Pancreas (tissue), 10 donors: ENCODE measurements at places on chromosomes 16 and 17. TPM values are rescaled to one million over a fixed set of nuclear protein-coding genes. Genes with fewer than 3 reads are reported as not detected.
A peak's percentile ranks its signal among the peaks of the same experiment; 100 is the strongest.

RAMP2 gene
- total RNA-seq = 2.8 TPM

MYH1 gene
- not detected for total RNA-seq

DNA sequence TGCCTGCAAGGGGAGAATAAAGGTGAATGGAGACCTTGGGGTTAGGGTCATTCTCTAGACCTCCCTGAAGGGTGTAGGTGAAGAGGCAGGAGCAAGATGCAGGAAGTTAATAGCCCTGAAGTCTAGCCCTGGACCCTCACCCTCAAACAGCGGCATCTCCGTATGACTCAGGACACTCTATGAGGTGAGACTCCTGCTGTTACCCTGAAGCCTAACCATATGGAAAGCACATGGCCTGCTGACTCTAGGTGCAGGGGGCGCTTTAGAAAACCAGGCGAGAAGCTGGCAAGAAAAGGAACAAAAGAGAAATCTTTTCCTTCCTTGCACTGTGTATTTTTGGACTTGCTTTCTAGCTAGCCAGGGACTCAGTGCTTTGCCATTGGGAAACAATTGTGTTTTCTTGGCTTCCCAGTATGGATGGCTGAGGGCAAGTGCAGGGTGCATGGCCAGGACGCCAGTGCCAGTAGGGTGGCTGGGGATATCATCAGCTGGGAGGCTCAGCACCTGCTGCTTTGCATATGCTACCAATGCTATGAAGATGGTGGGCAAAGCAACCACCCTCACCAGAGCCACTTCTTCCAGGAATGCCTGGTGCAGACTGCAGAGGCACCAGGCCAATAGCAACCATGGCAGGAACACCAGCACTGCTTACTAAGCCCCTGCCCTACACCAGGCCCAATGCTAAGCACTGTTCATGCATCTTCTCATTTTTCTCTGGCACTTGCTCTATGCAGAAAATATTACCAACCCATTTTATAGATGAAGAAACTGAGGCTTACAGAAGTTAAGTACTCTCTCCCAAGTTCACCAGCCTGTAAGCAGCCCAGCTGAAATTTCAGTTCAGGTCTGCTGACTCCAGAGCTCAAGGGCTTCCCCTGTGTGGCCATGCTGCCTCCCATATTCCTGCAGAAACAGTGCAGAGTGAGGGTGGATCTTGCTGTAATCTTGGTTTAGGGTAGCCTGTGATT, 425.1 kb downstream of the SLC39A11 start:
- DNase-seq = no peak

GRCh38 chr16:85061566-85061965, 34.0 kb downstream of the KIAA0513 start:
- no peak for DNase-seq

- DNase-seq = no peak
Observed at GRCh38 chr17:59812139-59812538, 80.6 kb downstream of the TUBD1 start.

DNA sequence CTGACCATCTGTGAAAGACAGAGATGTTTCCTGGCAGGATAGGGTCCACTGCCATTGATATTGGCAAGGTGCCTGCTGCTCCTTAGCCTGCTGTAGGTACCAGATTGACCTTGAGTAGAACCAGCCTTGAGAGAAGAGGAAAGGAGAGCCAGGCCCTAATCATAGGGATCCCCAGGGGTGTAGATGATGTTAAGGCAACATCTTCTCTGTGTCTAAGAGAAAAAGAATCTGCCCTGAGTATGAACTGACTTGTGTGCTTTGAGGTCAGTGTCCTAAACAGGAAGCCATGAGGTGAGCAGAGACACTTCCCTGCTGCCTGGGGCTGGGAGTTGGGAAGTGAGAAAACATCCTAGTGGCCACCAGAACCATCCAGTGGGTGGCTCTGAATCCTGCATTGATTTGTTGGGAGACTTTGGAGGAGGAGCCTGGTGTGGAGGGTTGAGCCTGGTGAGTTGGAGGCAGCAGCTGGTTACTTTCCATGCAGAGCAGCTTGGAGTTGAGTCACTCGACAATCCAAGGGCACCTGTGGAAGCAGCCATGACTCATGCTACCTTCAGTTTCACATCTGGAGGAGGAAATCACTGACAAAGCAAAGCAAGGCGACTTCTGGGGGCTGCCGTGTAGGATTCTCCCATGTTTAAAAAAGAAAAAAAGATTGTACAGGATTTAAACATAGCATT, 47.8 kb downstream of the BMERB1 start:
- peak; percentile 78 for DNase-seq

DNA sequence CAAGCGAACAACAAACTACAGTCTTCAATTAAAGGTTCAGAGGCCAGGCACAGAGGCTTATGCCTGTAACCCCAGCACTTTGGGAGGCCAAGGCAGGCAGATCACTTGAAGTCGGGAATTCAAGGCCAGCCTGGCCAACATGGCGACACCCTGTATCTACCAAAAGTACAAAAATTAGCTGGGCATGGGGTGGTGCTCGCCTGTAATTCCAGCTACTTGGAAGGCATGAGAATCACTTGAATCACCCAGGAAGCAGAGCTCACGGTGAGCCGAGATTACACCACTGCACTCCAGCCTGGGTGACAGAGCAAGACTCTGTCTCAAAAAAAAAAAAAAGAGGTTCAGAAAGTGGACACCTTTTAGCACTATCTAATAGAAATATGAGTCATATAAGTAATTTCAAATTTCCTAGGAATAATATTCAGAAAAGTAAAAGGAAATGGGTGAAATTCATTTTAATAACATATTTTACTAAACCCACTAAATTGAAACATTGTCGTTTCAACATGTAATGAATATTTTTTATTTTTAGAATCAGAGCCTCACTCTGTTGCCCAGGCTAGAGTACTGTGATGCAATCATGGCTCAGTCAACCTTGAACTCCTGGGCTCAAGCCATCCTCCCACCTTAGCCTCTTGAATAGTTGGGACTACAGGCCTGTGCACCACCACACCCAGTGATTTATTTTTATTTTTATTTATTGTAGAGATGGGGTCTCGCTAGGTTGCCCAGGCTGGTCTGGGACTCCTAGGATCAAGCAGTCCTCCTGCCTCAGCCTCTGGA, 15.2 kb upstream of the MARCHF10 start:
- DNase-seq = no peak
